Stimulated activated CD4-positive, alpha-beta T cell treated with anti-CD3 and anti-CD28 coated beads, Interleukin-12 subunit alpha, Interleukin-12 subunit beta, amount 100 ng/mL, for 4 hours (primary cell): ENCODE measurements at places on chromosomes 12 and 14.

DNA sequence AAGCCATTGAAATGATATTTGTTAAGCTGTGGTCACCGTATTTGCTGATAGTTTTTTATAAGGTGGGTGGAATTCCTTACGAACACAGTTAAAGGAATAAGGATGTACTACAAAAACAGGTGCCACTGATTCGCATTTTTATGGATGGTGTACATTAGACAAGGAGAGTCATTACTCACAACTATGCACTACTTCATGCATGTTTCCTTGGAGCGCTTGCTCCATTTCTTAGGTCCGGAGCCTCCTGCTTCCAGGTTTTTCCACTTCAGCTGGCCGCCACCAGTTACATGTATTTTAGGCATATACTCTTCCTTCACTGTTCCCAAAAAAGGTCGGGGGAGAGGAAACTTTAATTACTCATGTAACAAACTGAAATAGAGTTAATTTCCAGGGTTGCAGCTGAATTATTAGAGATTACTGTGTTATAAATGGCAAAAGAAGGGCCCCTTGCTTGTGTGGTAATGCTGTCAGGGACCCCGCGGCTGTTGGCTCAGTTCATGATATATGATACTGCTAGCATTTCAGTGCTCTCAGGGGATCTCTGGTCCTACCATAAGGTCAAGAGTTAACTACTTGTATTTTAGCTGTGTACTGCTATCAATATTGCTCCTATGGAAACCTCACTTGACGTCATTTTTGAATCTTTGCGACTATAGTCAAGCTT is 454.7 kb downstream of the NPAS3 start:
- DNase-seq: no peak

DNA sequence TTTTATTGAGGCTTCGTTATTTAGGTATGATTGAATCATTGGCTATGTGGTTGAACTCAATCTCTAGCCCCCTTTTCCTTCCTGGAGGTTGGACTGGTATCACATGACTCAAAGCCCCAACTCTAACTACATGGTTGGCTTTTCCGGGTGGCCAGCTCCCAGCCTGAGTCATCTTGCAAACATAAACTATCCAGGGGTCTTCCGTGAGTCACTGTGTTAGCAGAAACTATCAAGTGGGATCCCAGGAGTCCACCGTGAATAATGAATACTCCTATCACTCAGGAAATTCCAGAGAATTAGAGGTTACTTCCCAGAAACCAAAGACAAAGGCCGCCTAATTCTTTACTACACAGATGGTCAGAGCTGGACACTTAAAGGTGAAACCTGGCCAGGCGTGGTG is 19.7 kb upstream of the PLEKHD1 start:
- no peak for DNase-seq

GRCh38 chr14:68596701-68597100 is 196.2 kb downstream of the ZFP36L1 start:
- DNase-seq: no peak

GRCh38 chr12:123142518-123142840 is 8.4 kb downstream of the PITPNM2 start:
- DNase-seq: no peak

DNA sequence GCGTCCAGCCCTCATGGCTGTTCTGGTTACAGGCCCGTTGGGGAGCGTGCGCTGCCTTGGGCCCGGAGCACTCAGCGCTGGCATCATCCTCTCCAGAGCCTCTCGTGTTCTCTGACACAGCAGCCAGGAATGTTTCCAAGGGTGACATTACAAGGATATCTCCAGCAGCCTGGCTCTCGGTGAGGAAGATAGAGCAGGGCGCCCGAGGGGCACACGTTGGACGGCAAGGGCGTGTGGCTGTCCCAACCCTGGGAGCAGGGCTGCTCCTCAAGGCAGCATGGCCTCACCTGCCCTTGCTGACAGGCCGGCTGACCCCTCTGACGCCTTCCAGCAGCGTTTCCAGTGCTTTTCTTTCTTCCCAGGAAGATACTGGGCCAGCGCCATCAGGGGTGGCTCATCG is 14.4 kb downstream of the LRCOL1 start:
- DNase-seq: no peak

GRCh38 chr12:19052689-19053088 is 76.8 kb upstream of the PLEKHA5 start:
- no peak for DNase-seq

- DNase-seq: no peak
These were observed 47.7 kb downstream of the GNG2 start for GRCh38 chr14:51908086-51908485.

- no peak for DNase-seq
These were observed 42.4 kb downstream of the ITPK1 start for GRCh38 chr14:93073358-93073707.

GRCh38 chr12:45400991-45401390 is 185.1 kb downstream of the ANO6 start:
- no peak for DNase-seq

GRCh38 chr12:131368668-131369071 is 342.2 kb upstream of the SFSWAP start:
- DNase-seq: no peak

GRCh38 chr14:58196198-58196597 is 3.8 kb upstream of the ACTR10 start:
- no peak for DNase-seq

GRCh38 chr14:35331605-35332516 is 39.7 kb downstream of the PSMA6 start:
- no peak for DNase-seq

- DNase-seq: no peak
These were observed 10.9 kb downstream of the EVL start for GRCh38 chr14:100076133-100076532.

DNA sequence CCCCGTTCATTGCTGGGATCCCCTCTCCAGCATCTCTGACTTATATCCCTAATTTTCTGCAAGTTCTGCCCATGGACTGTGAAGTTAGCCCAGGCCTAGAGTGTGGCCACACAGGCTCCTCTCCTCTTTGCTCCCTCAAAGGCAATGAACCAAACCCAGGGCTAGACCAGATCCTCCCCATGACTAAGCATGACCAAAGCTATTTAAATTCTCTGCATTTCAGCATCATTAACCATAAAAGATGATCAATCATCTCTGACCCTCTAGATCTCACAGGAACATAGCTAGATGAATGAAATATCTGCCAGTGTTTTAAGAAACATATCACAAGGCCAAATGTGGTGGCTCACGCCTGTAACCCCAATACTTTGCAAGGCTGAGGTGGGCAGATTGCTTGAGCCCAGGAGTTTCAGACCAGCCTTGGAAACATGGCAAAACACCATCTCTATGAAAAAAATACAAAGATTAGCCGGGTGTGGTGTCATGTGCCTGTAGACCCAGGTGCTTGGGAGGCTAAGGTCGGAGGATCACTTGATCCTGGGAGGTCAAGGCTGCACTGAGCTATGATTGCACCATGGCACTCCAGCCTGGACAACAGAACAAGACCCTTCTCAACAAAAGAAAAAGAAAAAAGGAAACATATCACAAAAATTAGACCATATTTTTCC is 2.2 kb upstream of the KRT3 start:
- no peak for DNase-seq

DNA sequence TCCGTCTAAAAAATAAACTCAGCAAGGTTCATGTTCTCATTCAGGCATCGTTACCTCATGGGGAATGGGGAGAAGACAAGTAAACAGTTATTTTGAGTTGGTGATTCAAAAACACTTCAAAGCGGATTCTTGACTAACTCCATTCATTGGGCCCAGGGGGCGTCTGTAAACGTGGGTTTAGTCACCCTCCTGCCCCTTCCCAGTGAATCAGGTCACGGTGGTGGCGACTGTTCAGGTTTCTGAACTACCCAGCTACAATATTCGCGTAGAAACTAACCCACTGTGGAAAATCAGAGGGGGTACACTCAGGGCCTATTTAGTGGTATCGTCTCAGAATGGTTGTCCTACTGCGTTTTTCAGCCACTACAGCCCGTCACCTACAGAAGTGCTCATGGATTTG is 15.2 kb downstream of the OR6S1 start:
- DNase-seq: no peak

- DNase-seq: no peak
These were observed 339.0 kb downstream of the KCNH5 start for GRCh38 chr14:62706217-62706616.

GRCh38 chr12:103909811-103910210 is 20.4 kb upstream of the HSP90B1 start:
- DNase-seq: no peak

DNA sequence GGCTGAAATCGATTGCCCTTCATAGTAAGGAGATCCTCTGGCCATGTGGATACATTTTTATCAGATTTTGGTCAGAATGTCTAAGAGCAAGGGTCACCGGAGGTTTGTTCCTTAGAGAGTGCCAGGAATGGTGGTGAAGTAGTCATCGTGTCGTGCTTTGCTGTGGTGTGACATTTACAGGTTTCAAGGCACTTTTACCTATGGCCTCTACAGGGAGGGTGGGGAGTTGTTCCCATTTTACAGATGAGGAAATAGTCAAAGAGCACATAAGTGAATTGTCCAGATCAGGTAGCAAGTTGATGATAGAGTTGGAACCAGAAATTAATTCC is 57.2 kb downstream of the WDR20 start:
- DNase-seq: no peak

GRCh38 chr14:65062096-65063075 is 39.9 kb downstream of the MAX start:
- DNase-seq: no peak

GRCh38 chr12:6363330-6364043 is 11.9 kb downstream of the SCNN1A start:
- DNase-seq: peak; percentile 75

DNA sequence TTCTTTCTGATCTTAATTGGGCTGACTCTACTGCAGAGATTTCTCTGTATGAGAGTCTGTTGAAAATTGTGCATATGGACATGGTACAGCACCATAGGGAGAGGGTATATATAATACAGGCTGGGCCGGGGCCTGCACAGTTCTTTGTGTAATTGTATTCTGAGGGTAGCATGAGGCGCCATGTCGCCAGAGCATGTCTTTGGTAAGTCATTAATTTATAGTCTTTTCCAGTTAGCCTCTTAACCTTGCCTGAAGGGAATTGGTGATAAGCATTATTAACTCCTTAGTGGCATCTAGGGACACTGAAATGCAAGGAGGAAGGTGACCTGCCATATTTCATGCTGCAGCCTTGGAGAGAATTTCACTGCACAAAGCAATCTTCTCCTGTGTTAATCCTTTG is 569.9 kb downstream of the TMTC2 start:
- no peak for DNase-seq

DNA sequence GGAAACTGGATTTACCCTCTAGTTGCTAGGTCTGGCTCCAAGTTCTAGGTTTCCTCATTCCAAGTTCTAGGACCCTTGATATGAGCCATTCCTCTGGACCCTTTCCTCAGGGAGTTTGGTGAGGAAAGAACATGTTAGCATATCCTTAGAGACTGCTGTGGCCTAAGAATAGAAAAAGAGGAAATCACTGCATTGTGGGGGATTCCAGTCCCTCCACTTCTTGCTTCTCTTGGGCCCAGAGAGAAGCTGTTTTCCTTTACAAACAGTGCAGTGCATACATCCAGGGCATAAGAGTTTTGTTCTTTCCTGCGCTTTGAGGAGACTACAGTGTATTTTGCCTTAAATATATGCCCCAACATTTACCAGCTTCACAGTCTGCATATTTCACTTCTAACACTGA is 59.0 kb downstream of the LLPH start:
- no peak for DNase-seq

DNA sequence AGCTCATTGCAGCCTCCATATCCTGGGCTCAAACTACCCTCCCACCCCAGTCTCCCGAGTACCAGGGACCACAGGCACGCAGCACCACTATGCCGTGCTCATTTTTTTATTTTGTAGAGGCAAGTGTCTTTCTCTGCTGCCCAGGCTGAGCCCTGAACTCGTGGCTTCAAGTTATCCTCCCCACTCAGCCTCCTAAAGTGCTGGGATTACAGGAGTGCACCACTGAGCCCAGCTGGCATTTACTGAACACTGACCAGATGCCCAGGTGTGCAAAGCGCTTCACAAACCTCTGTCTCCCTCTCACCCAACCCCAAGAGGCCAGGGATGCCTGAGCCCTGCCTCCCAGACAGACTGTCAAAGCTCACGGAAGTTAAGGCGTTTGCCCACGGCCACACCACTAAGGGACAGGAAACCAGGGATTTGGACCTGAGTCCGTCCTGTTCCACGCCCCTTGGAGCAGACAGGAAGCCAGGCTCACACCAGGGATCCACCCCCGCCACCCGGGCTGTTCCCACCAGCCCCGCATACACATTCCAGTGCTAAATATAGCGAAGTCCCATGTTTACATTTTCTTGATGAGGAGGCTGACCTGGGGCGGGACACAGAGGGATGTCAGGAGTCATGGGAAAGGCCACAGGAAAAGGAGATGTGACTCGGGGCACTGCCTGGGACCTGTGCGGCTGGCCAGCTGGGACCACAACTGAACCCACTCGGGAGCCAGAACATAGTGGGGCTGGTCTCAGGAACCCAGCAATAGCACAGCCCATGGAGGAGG is 51.2 kb downstream of the TESC start:
- DNase-seq: no peak

DNA sequence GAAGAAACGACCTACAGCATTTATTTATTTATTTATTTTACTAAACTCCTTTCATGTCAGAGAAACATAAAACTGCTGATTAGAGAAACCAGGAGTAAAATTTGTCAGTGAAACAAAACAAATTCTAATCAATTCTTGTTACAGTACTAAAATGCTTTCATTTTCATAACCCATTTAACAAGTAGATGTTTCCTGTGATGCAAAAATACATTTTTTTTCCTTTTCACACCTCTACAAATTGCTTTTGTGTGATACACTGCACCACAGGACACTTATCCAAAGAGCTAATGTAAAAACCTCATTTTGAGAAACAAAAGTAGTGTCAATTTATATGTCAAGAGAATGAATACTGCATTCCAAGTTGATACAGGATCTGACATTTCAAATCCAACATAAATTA is 155.1 kb downstream of the SYT1 start:
- no peak for DNase-seq

DNA sequence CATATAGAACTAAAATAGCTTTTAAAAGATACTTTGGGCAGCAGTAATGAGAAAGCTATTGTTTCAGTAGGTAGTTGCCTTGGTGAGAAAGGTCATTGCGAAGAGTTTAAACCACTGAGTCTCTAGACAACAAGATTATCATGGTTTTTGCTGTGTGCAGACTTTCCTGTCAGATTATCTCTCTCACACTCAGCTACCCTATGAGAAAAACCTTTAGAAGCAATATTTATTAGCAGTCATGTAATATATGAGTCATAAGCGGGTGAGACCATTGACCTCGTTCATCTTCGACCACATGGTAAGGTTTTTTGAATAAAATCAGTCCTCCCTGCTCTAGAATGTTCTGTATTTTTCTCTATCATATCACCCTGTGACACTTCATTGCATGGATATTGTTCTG is 59.9 kb downstream of the GPR65 start:
- DNase-seq: no peak

DNA sequence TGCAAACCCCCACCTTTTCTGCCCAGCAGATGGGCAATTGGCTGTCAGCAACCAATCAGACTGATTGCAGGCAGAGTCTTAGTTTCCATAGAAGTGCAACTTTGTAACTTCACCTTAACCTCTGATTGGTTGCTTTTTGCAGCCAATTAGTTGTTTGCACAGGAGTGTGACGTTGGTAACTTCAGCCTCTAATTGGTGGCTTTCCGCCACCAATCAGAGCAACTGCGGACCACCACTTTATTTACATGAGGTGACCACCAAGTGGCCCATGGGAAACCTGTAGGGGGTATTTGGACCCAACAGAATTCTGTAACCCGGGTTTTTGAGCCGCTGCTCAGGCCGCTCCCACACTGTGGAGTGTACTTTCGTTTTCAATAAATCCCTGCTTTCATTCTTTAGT is 32.3 kb downstream of the CDKN1B start:
- no peak for DNase-seq
